RPMI8226 (cell line): ENCODE measurements at places on chromosomes 5 and 9.

DNA sequence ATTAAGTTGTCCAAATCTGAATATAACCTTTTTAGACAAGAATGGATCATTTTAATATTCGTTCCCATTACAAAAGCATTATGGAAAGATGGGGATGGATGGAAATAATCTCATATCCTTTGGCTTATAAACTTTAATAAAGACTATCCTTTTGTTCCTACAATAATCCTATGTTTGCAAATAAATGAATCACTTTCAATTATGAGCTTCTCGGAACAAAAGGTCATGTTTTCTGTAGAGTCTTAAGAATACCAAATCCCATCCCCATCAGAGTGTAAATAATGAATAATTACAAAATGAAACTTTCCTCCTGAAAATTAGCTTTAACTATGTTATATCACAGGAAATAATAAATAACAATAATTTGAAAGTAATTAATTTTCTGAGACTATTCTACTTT, 329.7 kb downstream of the NR2F1-AS1 start:
- no peak for DNase-seq

DNA sequence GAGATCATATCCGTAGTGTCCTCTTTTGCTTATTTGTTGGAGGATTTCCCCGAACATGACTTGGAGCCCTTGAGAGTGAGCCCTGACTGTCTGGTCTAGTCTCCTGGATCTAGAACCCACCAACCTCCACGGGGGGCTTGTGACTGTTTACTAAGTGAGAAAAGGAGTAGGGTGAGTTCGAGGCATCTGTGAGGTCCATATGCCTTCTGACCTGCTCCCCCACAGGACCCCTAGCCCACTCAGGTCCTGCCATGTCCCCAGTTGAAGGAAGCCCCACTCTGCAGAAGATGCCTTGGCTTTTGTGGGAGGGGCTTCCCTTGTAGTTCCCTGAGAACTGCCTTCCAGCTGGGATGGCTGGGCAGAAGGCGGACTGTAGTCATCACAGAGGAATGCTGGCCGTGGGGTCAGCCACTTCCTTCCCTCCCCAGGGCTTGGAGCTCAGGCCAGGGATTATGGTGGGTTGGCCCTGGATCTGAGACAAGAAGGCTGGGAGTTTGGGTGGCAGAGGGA, 7.0 kb upstream of the IRF1 start:
- DNase-seq, result no peak

GRCh38 chr5:120358949-120359348, 105.2 kb upstream of the PRR16 start:
- DNase-seq, result no peak

DNA sequence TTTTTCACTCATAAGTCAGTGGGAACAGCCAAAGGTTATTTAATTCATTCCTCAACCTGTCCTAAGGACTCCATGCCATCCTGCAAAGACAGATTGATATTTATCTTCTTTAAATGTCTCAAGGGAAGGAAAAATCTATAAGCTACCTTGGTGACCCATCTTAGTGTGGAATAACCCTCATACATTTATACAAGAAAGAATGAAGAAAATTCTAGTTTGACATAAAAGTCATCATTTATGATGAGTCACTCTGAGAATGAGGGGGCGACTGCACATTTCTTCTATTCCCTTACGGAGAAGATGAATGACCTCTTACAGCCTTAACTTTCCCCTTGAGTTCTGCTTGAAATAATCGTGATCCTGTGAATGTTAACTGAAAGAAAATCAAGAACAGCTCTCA, 26.8 kb upstream of the NUDT12 start:
- no peak for DNase-seq

GRCh38 chr9:98726735-98727134, 18.0 kb upstream of the GABBR2 start:
- no peak for DNase-seq

- DNase-seq, result no peak
Measured at GRCh38 chr9:121655231-121655755, 3.9 kb downstream of the DAB2IP start.

- no peak for DNase-seq
Measured at GRCh38 chr9:97570899-97571298, 62.3 kb downstream of the TSTD2 start.

DNA sequence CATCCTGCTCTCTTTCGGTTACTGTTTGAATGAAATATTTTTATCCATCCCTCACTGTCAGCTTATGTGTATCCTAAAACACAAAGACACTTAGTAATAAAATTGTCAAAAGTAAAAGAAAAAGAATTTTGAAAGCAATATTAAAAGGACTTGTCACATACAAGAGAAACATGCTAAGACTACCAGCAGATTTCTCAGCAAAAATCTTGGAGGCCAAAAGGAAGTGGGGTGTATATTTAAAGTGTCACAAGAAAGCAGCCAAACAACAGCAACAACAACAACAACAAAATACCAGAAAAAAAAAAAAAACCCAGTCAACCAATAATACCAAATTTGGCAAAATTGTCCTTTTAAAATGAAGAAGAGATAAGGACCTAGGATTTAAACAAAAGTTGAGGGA, 678.7 kb upstream of the TYRP1 start:
- DNase-seq, result no peak

GRCh38 chr5:141691286-141691866, 9.3 kb upstream of the ARAP3 start:
- DNase-seq, result no peak

- no peak for DNase-seq
Measured at GRCh38 chr9:127025042-127025441, 97.4 kb downstream of the ANGPTL2 start.

DNA sequence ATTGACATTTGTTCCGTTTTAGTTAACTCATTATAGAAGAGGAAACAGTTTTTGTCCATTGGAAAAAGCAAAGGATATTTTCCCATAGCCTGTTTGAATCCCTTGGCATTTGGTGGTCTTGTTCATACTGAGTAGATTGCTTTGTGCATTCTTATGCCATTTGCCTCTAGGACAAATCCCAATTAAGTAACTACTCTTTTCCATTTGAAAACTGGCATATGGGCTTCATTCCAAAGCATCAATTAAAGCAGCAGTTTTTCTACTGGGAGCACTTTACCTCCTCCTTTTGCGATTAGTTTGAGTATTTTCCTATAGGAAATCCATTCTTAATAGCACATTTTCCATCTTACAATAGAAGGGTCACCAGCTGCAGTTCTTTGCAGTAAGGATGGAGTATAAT, 31.2 kb downstream of the GPR21 start:
- no peak for DNase-seq
